ACHN (cell line): ENCODE measurements at places on chromosomes 1 and 21.
A peak's percentile ranks its signal among the peaks of the same experiment; 100 is the strongest.

DNA sequence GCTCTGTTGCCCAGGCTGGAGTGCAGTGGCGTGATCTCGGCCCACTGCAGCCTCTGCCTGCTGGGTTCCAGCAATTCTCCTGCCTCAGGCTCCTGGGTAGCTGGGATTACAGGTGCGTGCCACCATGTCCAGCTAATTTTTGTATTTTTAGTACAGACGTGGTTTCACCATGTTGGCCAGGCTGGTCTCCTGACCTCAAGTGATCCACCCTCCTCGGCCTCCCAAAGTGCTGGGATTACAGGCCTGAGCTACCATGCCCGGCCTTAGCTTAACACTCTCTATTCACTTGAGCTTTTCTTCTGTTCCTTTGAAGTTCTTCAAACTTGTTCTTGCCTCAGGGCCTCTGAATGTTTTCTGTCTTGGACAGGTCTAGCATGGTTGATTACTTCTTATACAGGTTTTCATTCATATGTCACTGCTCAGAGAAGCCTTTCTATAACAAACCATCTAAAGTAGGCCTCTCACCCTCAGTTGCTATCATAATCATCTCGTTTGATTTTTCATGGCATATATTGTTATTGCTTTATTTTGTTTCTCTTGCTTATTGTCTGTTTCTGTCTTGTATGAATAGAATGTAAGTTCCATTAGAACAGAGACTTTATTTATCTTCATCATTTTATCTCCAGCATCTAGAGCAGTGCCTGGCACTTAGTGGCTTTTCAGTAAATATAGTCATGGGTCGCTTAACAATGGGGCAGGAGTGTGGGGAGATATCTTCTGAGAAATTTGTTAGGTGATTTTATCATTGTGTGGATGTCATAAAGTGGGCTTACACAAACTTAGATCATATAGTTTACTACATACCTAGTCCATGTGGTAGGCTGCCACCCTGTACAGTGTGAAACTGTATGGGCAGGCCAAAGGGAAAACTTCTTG is 12.1 kb downstream of the OSBPL9 start:
- no peak for DNase-seq

DNA sequence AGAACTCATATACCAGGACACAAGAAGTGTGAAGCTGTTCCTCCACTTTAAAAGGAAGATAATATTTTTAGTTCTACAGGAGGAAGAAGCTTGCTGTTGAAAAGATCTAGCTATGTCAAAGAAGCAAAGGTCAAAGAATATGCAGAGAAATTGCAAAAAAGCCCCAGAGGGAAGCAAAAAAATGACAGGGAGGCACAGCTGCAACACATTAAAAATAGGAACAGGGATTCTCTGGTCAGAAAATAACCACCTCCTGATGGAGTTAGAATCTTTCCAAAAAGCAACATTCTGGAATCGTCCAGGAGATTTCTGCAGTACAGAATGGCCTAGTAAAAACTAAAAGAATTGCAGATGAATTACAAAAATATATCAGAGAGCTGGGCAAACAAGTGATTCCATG is 238.9 kb upstream of the PRMT6 start:
- no peak for DNase-seq

GRCh38 chr1:41446851-41447610 is 37.5 kb downstream of the EDN2 start:
- no peak for DNase-seq

- no peak for DNase-seq
Observed at GRCh38 chr1:234985007-234985370, 143.6 kb downstream of the TOMM20 start.

DNA sequence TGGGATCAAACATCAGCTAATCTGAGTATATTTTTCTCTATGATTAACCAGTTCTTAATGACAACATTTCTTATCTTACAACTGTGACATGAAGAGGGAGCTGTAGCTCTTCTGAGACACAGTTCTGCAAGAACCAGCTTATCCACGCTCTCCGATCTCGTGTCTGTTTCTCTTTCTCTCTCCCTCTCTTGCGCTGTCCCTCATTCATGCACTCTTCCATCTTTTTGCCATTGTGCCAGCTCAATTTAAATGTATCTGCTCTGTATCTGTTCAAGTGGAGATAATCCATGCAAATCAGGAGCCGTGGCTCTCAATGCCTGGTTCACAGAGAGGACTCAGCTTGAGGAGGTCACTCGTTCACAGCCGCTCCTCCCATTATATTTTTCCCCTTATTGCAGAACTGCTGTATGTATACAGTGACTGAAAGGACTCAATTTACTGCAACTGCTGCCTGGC is 494.7 kb upstream of the ADGRL2 start:
- DNase-seq = peak; percentile 64

GRCh38 chr1:67407498-67407897 is 22.7 kb downstream of the SERBP1 start:
- no peak for DNase-seq

GRCh38 chr1:222182641-222183040 is 365.3 kb downstream of the HHIPL2 start:
- no peak for DNase-seq

DNA sequence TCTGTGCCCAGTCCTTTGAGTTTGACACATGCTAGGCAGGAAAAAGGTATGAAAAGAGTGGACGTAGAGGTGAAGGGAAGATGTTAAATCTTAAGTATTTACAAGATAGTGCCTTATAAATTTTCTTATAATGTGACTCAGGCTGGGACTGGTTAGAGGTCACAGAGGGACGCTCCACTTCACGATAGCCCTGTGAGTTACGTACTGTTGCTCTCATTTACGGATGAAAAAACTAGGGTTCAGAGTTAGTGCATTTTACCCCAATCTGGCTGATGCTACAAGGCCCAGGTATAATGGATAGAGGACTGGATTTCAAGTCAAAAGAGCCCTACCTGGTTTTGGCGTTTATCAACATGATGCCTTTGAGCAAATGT is 1.4 kb upstream of the TUT4 start:
- DNase-seq = no peak

DNA sequence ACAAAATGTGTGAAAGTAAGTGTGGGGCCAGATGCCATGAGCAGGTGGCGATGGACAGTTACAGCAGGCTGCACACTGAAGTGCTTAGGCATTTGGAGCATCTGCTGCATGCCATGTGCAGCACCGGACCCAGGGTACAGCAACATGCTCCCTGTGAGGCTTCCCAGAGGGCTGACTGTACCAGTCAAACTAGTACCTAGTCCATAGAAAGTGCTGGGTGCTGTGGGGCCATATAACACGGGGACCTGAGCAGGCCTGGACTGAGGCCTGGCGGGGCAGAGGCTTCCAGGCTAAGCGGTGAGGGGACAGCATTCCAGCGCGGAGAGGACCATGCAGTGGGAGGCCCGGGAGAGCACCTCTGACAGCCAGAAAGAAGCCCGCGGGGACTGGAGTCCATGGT is 29.9 kb upstream of the PKP1 start:
- DNase-seq = peak; percentile 55

- no peak for DNase-seq
Observed at GRCh38 chr1:12760256-12760795, 13.2 kb upstream of the PRAMEF12 start.

DNA sequence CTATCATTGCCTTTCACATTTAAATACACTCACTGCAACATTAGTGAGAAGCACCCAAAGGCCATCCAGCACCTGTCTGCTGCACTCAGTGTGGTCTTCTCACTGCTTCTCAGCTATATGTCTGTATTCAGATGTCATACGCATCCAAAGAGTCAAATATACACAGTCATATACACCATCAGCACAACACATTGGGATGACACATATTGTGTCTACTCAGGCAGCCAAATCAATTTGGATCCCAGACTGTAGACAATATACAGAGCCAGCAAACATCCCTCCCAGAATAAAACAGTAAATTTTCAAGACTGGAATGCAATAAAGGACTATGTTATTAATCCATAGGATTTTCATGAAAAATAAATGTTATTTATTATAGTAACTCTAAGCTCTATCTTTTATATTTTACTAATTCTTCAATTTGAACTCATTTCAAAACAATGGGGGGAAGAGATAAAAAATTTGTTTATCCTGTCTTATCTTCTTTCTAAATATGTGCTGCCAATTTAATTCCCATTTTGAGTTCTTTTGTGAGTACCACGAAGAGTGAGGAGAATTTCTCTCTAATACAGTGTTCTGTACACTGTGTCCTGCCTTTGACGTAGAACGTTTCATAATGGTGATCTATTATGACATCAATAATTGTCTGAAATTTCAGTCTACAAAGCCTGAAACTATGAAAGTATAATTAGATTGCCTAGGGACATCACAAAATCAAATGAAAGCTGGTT is 602.2 kb upstream of the CXADR start:
- no peak for DNase-seq

GRCh38 chr1:25804244-25804963 is 4.4 kb downstream of the SELENON start:
- DNase-seq = peak; percentile 22

- DNase-seq = no peak
Observed at GRCh38 chr1:5881526-5882222, 110.6 kb downstream of the NPHP4 start.

DNA sequence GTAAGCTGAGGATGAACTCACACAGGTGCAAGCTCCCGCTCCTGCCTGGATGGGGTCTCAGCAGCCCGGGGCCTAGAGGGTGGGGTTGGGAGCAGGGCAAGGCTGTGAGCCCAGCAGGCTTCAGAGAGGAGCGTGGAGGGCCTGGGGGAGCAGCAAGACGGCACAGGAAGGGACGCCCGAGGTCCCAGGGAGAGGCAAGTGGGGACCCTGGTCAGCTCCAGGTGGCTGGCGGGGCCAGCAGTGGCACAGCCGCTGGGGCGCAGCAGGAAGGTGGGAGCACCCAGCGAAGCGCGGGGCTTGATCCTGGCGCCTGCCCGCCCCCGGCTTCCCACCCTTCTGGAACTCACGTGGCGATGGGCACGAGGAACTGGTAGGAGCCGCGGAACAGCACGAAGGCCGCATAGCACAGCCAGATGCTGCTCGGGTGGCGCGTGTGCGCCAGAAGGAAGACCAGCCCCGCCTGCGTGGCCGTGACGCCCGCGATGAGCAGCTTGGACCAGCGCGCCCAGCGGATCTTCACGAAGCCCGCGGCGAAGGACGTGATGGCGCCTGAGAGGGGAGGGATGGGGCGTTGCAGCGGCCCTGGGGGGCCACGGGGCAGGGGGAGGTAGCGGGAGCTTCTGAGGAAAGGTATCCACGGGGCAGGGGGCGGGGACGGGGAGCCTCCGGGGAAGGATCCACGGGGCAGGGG is 11.7 kb downstream of the SLC19A1 start:
- no peak for DNase-seq

DNA sequence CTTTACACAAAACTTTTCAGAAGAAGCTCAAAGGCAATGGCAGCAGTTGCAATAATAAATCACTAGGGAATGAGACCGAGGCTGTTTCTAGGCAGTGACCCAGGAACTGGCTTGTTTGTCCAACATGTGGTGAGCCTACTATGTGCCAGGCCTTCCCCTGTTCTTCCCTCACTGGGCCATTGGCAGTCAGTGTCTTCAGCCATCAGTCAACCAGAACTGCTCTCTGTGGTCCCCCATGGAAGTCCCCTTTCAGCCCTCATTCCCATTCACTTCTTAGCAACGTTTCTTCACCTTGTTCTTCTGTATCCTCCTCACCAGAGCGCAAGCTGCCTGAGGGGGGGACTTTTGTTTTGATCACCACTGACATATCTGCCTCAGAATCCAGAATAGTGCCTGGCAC is 274.1 kb downstream of the RRAGC start:
- no peak for DNase-seq

- DNase-seq = peak; percentile 69
Observed at GRCh38 chr1:149844101-149844500, 55.3 kb upstream of the BOLA1 start.

DNA sequence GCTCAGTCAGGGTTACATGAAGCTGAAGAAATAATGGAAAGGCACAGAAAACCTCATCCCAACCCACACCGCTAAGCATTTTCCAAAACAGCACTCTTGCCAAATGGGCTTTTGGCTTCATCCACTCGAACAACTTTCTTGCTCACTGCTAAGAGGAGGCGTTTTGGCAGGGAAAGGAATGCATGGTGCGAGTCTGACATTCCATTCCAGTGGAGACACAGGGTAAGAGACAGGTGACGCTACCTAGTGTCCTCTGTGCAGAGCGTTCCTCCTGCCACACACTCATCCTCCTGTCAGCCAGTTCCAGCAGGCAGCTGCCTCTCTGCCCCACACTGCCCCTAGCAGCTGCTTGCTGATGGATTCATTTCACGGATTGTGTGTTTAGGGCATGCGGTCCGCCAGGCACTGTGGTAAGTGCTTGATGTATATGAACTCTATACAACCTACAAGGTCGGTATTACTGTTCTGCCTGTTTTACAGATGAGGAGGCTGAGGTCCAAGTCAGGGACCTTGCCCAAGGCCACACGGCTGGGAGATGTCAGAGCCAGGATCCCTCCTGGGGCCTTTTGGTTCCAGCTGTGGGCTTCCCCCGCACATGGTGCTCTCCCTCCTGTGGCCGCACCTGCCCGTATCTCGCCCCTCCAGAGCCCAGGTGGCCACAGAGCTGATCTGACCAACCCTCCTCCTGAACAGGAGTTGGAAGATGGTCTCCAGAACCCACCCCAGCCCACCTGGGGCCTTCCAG is 25.7 kb upstream of the BACE2 start:
- peak; percentile 70 for DNase-seq

DNA sequence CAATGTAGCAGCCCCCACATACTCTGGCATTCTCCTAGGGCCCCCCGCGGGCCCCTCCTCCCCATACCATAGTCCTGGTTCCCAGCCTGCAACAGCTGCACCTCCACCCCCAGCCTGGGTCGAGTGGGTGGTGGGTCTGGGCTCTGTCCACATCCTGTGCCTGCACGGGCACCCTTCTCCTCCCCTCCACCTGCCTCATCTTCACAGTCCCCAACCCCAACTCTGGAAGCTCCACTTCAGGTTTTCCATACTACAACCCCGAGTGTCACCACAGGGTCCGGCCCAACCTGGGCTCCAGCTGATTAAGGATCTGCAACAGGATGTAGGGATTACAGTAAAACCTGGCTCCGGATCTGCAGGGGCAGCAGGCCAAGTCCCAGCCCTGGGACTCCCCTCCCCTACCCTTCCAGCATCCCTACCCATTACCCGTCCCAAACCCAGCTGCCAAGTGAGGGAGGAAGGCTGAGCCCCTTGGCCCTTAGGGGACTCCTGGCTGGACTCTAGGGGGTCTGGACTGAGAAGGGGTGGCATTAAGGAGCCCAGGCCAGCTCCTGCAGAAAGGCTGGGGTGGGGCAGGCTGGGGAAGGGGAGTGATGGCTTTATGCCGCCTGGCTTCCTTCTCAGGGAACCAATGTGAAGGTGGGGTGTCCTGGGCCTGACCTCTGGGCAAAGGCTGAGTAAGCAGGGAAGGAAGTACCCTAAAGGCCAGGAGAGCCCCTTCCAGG is 116.8 kb downstream of the CASZ1 start:
- DNase-seq = peak; percentile 35

DNA sequence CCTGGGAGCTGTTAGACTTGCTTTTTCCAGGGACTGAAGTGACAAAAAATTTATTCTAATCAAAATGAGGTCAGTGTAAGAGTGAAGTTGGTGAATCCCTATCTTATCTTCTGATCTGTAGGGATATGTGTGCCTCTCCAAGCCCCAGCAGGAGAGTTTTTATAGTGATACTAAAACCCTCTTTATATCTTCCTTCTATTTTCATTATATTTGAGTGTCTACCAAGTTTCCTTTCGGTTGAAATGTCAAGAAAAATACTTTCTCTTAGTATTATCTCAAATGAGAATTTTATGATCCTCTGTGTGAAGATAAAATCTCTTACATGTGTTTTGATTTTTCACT is 18.9 kb downstream of the C1orf21 start:
- no peak for DNase-seq

GRCh38 chr1:84855691-84856630 is 37.0 kb downstream of the LPAR3 start:
- no peak for DNase-seq
